NCI-H510A treated with DMSO at 0.1 percent for 48 hours (cell line): ENCODE measurements at places on chromosomes 5 and 9.

GRCh38 chr9:7387840-7388239, 411.7 kb downstream of the DMAC1 start:
- no peak for DNase-seq

GRCh38 chr9:113705928-113706519, 170.1 kb upstream of the ZNF618 start:
- DNase-seq = no peak

- DNase-seq = peak; percentile 96
Measured at GRCh38 chr9:90044710-90045151, 439.9 kb downstream of the GADD45G start.

- no peak for DNase-seq
Measured at GRCh38 chr9:108997112-108997511, 16.2 kb downstream of the CTNNAL1 start.

- DNase-seq = no peak
Measured at GRCh38 chr9:75169623-75170022, 81.3 kb downstream of the OSTF1 start.

- no peak for DNase-seq
Measured at GRCh38 chr5:146766013-146766412, 112.5 kb downstream of the PPP2R2B start.

GRCh38 chr5:13664377-13664776, 280.1 kb downstream of the DNAH5 start:
- no peak for DNase-seq

DNA sequence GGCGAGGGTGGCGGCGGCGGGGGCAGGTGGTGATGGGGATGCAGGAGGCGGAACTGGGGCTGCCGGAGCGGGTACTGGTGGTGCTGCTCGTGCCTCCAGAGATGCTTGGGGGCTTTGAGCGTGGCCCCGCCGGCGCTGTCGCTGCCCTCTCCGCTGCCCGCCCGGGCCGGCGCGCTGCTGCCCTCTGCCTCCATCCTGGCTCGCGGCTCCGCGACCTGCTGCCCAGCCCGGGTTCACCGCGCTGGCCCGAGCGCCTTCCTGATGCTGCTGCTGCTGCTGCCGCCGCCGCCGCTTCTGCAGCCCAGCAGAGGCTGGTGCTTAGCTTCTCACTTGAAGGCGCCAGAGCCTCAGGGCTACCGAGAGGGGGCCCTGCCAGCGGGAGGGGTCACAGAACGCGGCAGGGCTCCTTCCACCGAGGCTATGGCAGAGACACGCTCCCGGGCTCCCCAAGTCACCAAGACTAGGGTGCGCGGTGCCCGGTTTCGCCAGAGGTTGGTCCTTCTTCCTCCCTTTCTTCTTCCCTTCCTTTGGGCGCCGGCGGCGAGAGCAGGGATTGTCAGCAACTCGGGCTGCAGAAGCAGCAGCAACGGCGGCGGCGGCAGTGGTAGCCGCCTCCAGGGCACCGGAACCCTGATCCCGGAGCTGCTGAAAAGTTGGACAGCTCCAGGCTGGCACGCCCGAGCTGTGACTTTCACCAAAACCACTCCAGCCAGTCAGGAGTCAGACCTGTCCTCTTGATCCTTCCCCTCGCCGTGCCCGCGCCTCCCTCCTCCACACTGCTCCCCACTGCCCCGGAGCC, at the start of gene PDE4D:
PDE4D (minus strand) TSS at position 298 of the 799 bp plus-strand sequence.
- DNase-seq = no peak

DNA sequence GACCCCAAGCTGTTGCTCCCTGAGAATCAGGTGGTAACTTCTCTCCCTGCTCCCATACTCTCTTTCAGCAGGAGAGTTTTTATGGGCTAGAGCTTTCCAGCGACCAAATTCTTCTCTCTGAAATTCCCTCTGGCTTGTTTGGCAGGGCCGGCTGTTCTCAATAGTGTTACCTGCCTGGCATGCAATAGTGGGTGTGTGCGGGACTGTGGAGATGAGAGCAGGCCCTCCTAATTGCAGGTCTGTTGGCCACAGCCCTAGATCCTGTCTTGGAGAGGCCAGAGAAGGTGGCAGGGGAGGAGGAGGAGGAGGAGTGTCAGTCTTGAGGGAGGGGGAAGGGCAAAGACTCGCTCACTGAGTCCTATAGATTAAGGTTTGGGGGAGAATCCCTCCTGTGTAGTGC, 29.5 kb downstream of the AQP7 start:
- DNase-seq = no peak

DNA sequence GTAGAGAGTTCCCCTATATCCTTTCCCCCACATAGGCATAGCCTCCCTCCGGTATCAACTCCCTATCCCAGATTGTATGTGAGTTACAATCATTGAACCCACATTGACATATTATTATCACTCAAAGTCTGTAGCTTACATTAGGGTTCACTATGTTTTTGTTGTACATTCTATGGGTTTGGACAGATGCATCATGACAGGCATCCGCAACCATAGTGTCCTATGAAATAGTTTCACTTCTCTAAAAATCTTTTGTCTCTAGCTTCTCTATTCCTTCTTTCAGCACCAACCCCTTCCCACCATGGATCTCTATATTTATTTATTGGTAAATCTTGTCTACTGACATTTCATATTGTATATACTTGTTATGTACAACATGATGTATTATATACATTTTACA, 31.6 kb downstream of the TAF11L14 start:
- no peak for DNase-seq

- peak; percentile 78 for DNase-seq
Measured at GRCh38 chr9:70602321-70603019, 188.0 kb upstream of the KLF9 start.

DNA sequence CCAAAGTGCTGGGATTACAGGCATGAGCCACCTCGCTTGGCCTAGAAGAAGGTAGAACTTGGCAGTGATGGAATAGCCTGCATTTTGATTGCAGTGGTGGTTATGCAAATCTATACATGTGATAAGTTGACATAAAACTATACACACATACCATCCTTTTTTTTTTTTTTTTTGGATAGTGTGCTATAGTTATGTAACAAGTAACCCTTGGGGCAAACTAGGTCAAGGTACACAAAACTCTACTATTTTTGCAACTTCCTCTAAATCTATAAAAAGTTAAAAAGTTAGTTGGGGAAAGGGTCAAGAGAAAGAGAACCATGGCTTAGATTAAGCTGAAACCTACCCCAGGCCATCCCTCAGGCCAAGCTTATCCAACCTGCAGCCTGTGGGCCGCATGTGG, 11.1 kb downstream of the TRIM14 start:
- DNase-seq = no peak

GRCh38 chr5:168106008-168106761, 185.3 kb upstream of the WWC1 start:
- no peak for DNase-seq

GRCh38 chr5:24232041-24232440, 412.7 kb downstream of the CDH10 start:
- DNase-seq = no peak

DNA sequence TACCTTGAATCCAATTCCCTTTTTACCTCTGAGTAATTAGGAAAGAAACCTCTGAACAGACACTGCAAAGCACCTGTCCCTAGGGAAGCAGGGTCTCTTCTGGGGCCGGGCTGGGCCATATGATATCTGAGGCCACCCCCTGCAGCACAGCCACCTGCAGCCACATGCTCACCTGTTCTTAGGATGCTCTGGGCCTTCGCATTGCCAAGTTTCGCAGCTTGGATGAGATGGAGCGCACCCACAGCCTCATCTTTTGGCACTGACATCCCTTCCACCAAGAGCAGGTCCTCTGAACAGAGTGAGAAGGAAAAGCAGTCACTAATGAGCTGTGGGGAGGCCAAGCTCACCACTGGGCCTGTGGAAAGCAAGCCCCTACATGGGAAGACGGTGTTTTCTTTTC, 27.3 kb downstream of the CLTA start:
- DNase-seq = no peak

DNA sequence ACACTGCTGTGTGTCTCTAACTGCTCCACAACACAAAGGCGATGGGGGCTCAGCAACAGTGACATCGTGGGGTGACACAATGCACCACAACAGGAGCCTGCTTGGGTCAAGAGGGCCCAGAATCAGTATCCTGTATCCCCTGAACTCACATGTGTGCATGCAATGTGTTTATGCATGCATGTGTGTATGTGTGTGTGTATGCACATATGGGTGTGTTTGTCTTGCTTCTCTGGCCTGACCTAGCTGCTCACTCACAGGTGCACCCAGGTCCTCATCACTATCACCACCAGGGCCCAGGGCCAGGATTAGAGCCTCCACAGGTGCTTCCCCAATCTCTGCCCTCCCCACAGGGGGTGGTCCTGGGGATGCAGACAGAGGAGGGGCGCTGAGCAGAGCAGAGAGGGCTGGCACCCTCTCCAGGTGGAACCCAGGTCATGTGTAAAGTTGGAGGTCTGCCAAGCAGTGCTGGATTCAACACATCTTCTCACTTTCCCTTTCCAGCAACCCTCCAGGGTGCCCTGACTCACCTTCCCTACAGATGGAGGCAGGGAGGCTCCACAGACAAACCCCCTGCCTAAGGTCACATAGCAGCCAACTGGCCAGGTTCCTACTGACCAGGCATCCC, 18.1 kb upstream of the ZNF484 start:
- DNase-seq = no peak

DNA sequence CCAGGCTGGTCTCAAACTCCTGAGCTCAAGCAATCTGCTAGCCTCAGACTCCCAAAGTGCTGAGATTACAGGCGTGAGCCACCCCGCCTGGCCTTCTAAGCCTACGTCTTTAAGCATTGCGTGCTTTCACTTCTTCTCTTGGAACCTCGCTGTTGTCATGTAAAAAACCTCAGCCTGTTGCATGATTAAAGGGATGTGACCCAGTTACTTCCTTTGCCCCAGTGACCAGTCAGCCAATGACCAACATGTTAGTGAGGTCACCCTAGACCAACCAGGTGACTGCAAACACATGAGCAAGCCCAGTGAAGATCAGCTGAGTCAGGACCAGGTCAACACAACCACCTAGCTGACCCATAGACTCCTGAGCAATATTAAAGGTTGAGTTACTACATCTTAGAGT, 10.5 kb downstream of the KIF4B start:
- no peak for DNase-seq

DNA sequence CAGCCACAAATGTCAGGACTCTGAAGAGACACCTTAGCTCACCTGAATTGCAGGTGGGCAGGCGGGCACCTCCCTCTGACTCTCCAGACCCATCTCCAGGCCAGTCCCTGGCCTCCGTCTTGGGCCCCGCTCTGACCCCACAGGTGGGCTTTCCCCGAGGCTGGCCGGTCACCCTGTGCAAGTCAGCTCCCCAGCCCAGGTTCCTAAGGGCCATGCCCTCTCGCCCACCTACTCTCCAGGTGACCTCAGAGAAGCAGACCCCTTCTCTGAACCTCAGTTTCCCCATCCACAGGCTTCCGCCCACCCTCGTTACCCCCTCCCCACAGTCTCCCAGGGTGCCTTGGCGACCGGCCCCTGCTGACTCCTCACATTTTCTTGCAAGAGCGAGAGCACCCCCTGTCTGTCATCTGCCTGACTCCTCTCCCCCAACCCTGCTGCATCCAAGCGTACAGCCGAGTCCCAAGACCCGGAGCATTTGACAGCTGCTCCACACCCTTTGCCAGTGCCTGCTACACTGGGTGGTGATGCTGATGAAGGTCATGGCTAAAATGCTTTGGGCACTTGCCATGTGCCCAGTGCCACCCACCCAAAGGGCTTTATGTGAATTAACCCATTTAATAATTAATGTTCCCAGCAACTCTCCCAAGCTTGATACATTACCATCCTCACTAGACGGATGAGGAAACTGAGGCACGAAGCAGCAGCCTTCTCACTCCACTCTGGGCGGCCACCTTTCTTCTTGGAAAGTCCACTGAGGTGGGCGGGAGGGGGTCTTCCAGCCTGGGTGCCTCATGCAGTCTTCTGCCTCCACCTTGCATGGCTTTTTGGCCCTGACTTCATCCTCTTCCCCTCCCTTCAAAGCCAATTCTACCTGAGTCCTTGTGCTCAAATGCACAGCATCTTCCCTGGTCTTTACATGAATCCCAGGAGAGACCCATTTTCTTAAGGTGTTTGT, 51.1 kb upstream of the ORM1 start:
- DNase-seq = no peak

GRCh38 chr5:58153255-58153654, 306.6 kb downstream of the PLK2 start:
- DNase-seq = no peak

DNA sequence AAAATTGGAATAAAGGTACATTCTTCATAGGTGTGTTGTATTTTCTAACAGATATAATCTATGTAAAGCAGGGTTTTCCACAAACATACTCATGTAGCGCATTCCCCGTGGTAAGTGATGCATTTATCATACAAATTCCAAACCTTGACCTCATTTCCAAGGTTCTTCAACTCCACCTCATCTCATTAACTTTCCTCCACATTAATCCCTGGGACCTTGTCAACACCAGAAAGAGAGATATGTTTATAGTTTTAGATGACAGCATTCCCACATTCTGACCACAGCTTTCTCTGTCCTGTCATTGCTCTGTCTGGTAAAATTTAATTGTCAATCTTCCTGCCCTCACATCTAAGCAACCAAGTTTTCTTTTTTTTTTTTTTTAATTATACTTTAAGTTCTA, 415.1 kb downstream of the TMEM161B start:
- no peak for DNase-seq

- no peak for DNase-seq
Measured at GRCh38 chr9:89706731-89707191, 101.9 kb downstream of the GADD45G start.

GRCh38 chr5:112637343-112637742, 100.3 kb upstream of the APC start:
- no peak for DNase-seq

GRCh38 chr5:94691949-94692348, 73.5 kb downstream of the SLF1 start:
- peak; percentile 1 for DNase-seq

- DNase-seq = peak; percentile 2
Measured at GRCh38 chr9:123251741-123252140, 16.6 kb downstream of the STRBP start.

DNA sequence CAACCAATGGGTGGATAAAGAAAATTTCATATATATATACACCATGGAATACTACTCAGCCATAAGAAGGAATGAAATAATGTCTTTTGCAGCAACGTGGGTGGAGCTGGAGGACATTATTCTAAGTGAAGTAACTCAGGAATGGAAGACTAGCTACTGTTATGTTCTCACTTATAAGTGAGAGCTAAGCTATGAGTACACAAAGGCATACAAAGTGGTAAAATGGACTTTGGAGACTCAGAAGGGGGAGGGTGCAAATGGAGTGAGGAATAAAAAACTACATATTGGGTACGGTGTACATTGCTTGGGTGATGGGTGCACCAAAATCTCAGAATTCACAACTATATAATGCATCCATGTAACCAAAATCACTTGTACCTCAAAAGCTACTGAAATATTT, 67.2 kb upstream of the RUSC2 start:
- no peak for DNase-seq

GRCh38 chr5:41891066-41891707, 13.0 kb upstream of the RIMOC1 start:
- DNase-seq = no peak

GRCh38 chr5:17203329-17204132, 13.9 kb upstream of the BASP1 start:
- DNase-seq = peak; percentile 83

GRCh38 chr5:33148076-33148513, 292.7 kb upstream of the TARS1 start:
- DNase-seq = no peak
